NCI-H748 treated with DMSO at 0.1 percent for 48 hours (cell line): ENCODE measurements at places on chromosomes 11 and 22.

DNA sequence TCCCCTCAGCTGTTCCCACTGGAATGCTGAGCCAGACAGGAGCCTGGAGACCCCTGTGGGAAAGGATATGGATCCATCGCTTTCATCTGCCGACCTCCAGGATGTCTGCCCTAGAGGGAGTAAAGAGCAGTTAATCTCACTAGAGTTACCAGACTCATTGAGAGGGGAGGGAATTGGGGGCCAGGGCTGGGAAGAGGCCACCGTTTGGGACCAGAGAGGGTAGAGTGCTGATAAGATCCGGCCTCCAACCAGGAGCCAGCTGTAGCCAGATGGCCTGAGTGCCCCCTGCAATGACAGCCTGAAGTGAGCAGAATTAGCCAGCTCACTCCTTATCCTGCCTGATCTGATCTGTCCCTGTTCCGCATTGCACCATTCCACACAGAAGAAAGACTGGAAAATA, 3.7 kb upstream of the APLNR start:
- DNase-seq: no peak

DNA sequence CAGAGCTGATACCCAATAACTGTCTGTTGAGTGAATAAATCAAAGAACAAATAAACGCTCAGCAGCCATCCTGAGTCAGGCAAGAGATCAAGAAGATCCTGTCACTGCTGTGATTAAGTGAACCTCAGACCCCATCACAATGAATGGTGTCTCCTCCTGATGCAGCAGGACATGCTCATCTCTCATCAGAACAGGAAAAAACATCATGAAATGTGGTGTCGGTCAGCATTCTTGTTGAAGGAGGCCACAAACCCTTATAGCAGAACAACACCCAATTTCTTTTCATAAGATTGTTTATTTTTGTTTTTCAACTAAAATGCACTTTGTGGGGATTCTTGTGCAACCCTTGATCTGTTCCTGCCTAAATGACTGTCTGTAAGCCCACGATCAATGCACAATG, 60.3 kb downstream of the SYTL2 start:
- DNase-seq: no peak

GRCh38 chr11:63845303-63845702, 6.4 kb downstream of the MARK2 start:
- DNase-seq: no peak

DNA sequence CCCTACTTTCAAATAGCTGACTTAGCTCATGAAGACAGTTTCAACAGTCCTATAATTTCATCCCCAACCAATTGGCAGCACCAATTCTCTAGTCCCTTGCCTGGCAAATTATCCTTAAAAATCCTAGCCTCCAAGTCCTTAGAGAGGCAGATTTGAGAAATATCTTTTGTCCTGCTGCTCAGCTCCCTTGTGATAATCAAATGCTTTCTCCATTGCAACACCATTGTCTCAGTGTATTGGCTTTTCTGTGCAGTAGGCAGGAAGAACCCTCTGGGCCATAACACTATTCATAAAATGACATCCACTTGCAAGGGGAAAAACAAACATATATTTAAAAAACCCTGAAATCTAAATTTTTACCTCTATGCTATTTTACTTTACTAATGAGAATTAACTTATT, 89.6 kb downstream of the AASDHPPT start:
- DNase-seq: no peak

DNA sequence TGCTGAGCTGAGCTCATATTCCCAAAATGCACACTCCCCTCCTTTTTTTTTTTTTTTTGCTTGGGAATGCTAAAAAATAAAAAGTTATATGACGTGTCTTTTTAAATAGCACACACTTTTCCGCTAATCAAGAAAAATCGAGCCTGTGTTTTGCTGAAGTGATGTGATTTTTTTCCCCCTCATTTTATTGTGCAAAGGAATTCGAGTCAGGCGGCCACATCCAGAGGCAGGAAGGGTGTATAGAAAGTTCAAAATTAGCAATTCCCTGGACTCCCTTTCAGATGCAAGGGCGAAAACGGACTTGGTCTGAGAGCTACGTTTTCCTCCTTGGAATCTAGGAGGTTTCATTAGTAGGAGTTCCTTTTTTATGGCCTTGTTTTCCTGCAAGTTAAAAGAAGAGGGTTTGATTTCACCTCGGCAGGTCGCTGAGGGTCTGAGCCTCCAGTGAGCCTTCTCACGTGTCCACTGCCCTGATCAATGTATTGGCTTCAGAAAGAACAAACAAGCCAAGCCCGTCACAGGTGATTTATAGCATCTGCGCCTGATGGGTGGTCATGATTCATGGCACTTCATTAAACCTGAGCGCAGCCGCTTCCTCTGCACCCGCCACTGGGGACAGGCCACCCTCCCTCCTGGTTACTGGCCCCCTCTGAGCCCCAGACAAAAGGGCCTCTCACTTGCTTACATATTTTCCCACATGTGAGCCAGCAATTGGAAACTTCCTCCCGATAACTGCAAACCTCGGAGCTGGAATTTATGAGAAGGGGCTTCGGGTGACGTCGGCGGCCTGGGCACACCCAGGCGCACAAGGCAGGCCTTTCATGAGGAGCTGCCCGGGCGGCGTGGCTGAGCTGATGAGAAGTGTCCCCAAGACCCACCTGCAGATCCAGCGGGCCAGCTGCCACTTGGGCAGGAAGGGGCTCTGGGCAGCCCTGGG, 64.4 kb upstream of the LINC01488 start:
- no peak for DNase-seq

DNA sequence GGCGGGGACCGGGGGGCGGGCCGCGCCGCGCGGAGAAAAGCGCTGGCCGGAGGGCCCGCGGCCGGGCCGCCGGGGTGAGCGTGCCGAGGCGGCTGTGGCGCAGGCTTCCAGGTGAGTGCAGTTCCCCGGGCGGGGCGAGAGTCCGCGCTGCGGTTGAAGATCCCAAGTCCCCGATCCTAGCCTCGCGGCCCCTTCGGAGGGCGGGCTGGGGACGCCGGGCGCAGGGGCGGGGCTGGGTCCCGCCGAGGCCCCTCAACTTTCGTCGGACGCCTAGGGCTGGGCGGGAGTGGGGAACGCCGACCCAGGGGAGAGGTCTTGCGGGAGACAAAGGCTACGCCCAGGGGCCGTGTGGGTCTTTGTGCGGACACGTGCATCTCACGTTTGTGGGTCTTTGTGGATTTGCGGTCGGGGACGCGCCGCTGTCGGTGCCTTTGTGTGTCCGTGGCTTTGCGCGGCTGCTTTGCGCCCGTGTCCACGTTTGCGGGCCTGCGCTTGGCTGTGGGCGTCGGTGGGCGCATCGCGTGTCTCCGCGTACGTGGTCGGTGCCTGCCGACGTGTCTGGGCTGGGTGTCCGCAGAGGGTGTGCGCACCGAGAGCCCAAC, at the start of gene TSKU:
Gene TSKU, plus strand, starts transcription at position 63 of the 602 bp plus-strand sequence. CDS start 12,261 bp downstream, outside the sequence.
- no peak for DNase-seq

DNA sequence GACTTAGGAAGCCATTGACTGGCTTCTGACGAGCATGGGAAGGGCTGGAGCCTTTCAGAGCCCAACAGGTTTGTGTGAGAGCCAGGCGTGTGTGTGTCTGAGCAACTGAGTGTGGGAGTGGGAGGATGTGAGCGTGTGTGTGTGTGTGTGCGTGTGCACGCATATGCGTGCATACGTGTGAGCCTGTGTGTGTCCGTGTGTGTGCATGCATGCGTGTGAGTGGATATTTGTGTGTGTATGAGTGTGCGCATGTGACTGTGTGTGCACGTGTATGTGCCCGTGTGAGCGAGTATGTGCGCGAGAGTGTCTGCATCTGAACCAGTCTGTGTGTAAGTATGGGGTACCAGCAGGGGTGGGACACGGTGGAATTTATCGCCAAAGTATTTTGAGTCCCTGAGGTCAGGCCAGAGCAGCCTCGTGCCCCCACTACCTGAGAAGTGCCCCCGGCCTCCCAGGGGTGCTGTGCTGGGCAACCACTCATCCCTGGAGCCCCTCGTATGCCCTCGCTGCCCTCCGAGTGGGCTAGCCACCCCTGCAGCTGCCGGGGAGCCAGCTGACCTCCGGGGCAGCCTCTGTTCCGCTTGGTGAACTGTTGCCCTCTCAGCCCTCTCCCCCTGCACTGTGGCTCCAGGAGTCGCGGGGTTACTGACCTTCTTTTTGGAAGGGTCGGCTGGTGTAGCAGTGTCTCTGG, 38.5 kb downstream of the LRP5 start:
- DNase-seq: no peak

DNA sequence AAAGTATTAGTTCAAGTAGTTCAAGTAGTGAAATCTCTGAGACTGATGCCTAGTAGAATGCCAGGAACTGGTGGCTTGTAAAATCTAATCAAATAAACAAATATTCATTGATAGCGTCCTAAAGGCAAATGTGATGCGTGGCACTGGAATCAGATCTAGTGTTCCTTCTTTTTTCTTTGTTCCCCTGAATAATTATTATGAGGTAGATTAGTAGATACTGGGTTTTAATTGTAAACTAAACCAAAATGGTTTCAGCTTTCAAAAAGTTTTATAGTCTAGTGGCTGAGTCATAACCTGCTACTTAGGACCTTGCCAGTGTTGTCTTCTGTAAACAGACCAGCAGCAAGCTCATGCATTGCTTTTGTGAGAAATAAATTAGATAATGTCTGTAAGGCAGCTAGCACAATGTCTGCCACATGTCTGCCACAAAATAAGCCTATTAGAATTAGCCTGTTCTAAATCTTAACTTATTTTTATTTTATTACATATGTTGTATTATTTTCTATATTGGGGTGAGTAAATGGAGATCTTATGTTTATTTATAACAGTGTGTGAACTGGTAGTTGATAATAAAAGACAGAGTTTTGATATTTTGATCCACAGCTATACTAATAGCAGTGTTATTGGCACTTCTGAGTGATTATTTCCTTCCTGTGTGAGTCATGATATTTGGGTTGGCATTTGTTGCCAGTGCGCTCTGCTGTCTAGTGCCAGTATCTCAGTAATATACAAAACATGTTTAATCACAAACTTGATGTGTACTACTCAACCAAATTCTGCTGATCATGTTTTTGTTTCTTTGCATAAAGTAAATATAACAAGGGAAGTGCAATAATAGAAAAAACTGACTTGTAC, 135.7 kb downstream of the TMEM135 start:
- DNase-seq: no peak

GRCh38 chr22:43862074-43862881, at the start of gene SULT4A1:
Gene SULT4A1 (minus strand): TSS chr22:43862513. CDS start chr22:43862382, 131 bp downstream.
- DNase-seq: peak; percentile 61

DNA sequence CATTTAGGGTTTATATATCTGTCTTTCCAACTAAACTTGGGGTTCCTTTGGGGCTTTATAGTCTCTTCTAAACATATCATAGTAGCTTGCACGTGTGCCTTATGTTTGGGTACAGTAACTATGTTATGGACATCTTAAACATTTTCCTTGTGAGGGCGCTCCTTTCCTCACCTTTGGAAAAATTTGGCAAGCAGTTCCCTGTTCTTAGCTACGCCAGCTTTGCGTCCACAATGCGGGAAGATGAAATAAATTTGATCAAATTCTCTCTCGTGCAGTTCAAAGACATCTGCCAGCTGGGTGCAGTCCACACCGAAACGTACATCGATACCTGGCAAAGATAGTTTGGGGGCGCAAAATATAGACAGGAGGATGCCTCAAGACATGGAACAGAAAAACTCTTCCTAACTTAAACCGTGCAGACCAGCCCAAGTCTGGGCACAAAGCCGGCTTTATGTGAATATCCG, 548 bp downstream of the FDXACB1 start:
- DNase-seq: no peak

- no peak for DNase-seq
Measured at GRCh38 chr22:19143967-19144400, 467 bp downstream of the ESS2 start.

DNA sequence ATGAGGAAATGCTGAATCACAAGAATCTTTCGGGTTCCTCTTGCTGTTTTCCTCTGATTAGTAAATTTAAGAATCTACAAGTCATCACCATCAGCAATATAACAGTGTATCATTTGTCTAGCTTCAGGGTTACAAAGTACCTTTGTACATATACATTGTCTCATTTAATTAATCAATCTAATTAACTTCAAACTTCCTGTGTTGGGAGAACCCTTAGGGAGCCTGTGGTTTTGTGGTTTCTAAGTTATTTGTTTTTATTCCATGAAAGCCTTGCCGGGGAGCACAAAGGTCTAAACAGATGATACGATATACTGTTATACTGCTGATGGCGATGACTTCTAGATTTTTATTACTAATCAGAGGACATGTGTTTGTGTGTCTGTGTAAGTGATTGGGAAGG, 41.0 kb downstream of the TIMP3 start:
- DNase-seq: no peak

GRCh38 chr11:63362196-63362793, 7.3 kb upstream of the SLC22A9 start:
- no peak for DNase-seq

GRCh38 chr11:72300268-72300667, 56.3 kb upstream of the PHOX2A start:
- DNase-seq: no peak

DNA sequence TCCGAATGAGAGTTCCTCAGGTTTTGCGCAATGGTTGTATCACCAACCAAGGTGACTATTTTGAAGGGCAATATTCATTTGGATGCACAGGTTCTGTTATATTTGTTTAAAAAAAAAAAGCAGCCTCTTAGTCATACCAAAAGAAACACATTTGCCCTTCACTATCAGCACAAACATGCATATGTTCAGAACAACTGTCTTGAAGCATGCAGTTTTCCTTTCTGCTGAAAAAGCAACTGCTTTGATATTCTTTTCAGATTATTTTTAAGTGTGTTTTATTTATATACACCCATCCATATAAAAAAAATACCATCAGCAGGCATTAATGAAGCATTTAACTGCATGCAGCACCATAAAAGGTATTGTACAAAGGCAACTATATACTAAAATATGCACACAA, 67.8 kb downstream of the RBFOX2 start:
- DNase-seq: no peak

DNA sequence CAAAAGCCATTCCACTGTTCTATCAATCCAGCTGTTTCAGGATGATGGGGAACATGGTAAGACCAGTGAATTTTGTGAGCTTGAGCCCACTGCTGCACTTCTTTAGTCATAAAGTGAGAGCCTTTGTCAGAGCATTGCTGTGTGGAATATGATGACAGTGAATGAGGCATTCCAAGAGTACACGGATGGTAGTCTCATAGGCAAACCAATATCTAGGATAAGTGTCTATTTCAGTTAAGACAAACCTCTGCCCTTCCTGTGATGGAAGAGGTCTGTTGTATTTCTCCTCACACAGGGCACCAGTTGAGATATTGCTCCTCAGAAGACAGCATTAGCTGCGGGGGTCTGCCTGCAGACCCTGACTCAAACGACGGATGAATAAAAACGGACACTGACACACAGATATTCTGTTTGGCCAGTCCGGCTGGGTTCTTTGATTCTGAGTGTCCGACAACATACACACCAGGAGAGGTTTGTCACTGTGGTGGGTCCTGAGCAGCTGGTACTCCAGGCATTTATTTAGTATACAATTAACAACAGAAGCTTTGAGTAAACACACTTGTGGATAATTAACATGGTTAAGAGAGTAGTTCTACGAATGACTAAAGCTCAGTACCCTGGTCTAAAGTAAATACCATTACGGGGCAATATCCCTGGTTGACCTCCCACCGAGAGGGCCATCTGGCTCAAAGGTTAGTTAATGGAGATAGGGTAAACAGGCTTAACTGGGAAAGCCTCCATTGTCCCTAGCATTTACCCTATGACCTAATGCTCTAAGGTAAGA, 121.7 kb downstream of the ZNF280B start:
- peak; percentile 81 for DNase-seq

- no peak for DNase-seq
Measured at GRCh38 chr11:94897330-94897768, 76.0 kb downstream of the CWC15 start.

GRCh38 chr22:23522623-23523251, 57.4 kb downstream of the IGLL1 start:
- no peak for DNase-seq
